ENCODE measurements at places on chromosomes 1 and 21. TPM values are rescaled to one million over a fixed set of nuclear protein-coding genes. Genes with fewer than 3 reads are reported as not detected.

The POU2F1 gene
- 12.1 TPM for total RNA-seq

The AMY2A gene
- not detected for total RNA-seq

The ASPM gene
- 1.3 TPM for total RNA-seq

The RNF186 gene
- total RNA-seq, result under 0.01 TPM

The CNTN2 gene
- total RNA-seq, result under 0.01 TPM

The PRAMEF25 gene
- total RNA-seq, result not detected

The AMY1A gene
- not detected for total RNA-seq

The C8B gene
- total RNA-seq, result not detected

The SMIM1 gene
- 15.6 TPM for total RNA-seq

The GPR161 gene
- total RNA-seq, result 4.0 TPM

The MSH4 gene
- total RNA-seq, result 0.27 TPM

The PRKACB gene
- 72.7 TPM for total RNA-seq

The CHD5 gene
- total RNA-seq, result 0.54 TPM

The ATP6V1G3 gene
- not detected for total RNA-seq

The FH gene
- 20.5 TPM for total RNA-seq

The PADI2 gene
- total RNA-seq, result 0.81 TPM

The BGLAP gene
- 1.9 TPM for total RNA-seq

The LRRC39 gene
- total RNA-seq, result 0.27 TPM

- DNase-seq, result no peak
These were observed 210.2 kb downstream of the SLC44A5 start for GRCh38 chr1:75400716-75401115.

DNA sequence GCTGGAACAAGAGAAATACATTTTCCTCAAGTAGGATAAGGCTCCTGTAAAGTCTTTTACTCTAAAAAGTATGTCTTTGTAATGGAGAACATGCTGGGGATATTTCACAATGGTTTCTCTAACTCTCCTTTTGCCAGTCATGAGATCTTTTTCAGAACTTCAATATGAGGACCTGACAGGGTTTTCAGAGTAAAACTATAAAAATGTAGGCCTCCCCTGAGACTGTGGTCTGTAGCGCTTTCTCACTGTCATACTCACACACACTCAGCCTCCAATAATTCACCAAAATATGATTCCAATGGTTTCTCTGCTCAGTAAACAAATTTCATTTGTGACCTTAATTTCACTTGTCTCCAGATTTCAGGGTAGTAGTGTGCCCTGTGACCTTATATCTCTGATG lies 440.1 kb upstream of the PTBP2 start:
- DNase-seq, result no peak

DNA sequence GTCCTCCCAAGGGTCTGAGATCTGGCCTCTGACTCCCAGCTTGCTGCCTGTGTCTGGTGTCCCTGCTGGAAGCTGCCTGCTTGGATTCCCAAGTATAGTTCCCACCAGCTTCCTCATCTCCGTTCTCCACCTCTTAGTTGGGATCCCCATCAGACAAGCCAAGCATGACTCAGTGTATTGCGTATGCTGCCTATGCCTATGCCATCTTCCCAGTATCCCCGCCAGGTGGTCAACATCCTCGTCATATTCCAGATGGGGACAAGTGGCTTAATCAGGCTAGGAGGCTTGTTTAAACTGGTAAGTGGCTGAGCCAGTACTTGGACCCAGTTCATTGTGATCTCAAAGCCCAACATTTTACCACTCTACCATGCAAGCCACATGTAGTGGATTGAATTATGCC lies 204.4 kb downstream of the GRIK3 start:
- no peak for DNase-seq

DNA sequence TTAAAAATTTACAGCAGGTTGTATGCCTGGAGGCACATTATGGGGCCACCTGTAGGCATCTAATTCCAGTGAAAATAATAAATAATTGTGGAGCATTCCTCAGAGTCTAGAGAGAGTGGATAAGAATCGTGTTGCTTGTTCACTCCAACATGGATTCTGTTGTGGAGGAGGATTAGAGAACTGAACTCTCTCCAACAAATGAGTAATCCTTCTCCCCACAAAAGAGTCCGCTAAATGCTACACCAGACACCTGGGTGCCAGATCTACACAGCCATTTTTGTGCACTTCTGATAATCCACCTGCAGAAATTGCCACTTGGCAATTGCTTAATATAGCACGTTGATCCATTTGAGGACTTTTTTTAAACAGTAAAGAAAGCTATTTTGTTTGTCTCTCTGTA lies 113.7 kb upstream of the DPYD start:
- no peak for DNase-seq

DNA sequence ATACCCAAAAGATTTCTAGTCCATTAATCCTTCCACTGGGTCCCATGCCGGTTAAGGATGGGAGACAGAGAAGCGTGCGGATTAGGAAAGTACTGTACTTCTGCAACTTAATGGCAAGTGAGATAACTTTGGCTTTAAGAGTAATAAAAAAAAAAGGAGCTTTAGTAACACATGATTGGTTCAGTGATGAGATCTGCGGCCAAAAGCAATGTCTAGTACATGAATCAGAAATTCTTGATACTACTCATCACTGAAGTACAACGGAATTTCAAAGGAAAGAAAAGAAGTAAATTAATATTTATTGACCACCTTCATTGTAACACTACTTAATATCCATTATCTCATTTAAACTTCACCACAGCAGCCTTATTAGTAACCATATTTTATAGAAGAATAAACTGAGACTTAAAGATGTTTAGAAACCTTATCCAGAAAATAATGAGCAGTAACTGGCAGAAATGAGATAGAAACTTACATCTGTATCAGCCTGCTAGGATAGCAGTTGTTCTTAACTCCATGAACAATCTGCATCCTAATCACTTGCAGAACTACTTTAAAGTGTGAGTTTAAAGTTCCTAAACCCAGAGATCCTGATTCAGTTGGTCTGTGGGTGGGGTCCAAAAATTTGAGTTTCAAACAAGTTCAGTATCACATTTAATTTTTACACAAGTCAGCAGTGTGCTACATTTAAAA lies 14.1 kb upstream of the NUF2 start:
- DNase-seq, result no peak

GRCh38 chr1:115193046-115193828 lies 103.9 kb upstream of the TSPAN2 start:
- DNase-seq, result no peak

DNA sequence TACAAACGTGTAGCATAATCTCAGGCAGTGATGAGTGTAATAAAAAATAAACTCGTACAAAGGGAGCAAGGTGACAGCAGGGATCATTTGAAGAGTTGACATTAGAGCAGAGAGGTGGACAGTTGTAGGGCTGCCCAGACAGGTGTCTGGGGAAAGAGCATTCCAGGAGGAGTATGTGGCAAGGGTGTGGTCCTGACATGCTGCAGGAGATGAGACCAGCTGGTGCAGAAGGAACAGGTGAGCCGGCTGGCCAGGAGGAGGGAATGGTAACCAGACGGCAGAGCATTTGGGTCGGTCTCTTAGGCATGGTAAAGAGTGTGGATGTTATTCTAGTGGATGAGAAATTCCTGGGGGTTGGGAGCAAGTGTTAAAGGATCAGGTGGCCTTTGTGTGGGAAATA lies 306.3 kb downstream of the LMX1A start:
- no peak for DNase-seq

DNA sequence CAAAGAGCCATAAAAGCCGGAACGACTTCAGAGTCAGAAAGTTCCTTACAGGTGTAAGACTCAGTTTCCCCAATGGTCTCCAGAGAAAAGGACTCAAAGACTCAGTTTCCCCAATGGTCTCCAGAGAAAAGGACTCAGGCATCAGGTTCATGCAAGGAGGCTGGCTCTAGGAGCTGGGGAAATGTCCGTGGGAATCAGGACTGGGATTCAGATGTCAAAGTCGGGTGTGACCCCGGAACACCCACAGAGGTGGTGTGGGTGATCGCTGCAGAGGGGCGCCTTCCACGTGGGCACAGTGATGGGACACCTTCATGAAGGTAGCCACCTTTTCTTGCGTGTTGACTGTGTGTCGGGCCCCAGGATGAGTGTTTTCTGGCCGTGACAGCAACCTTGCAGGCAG lies 340.8 kb downstream of the NPHP4 start:
- DNase-seq, result no peak

GRCh38 chr1:1302006-1302430 lies 5.7 kb downstream of the ACAP3 start:
- DNase-seq, result peak; percentile 42

- DNase-seq, result no peak
These were observed 81.6 kb upstream of the LRRC8D start for GRCh38 chr1:89739013-89739843.

DNA sequence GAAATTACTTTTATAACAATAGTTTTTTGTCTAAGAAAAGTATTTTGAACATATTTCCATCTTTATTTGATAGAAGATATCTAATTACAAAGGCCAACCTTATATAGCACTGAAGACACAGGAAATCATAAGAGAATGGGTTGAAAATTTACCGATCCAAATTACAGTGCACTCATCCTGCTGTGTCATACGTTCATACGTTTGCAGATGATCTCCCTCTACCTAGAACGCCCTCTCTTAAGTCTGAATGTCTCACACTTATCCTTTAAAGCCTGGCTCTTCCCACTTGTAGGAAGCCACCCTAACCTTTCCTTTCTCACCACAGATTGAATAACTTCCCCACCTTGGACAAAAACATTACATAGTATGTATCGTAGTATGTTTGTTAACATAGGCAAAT lies 9.3 kb downstream of the ASH1L start:
- DNase-seq, result no peak

DNA sequence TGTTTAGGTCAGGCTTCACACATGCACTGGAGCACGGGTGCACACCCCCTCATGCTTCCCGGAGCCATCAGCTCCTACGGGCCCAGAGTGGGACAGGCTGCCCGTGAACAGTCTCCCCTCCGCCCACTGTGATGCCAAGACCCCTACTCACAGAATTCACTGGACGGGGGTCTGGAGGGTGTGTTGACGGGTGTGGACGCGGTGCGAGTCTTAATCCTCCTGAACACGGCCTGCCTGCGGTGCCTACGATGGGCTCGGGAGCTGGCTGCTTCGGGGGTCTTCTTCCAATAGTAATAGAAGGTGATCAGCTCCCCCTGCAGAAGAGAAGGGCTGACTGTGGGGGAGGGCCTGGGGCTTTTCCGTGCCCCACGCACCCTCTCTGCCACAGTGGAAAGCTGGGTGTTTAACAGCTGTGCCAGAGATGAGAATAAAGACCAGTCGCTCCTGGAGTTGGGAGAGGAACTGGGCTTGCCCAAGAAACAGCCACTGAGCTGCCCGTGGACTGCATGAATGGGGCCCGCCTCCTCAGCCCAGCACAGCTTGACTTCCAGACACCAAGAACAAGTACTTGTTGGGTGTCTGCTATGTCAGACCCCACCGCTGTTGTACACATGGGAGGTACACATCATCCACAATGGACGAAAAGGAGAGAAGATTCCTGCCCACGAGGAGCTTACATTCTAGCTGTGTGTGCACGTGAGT lies 47.9 kb downstream of the SLC45A1 start:
- DNase-seq, result no peak

DNA sequence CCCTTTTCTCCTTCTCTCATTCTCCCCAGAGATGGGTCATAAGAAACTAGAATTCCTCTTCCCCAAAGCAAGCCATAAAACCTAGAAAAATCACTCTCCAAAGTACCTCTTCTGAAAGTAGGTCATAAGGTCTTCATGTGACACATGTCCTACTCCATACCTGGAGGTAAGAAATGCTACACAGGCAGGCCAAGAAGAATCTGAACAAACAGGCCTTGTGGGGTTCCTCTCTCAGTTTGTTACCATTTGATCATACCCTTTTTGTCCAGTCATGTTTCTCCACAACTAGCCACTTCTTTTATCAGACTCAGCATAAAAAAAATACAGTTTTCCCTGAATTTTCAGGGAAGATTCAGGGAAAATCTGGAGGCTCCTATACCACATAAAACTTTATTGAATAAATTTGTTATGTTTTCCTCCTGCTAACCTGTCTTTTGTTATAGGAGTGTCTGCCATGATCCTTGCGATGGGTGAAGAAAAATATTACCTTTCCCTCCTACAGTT lies 134.4 kb upstream of the LMO4 start:
- no peak for DNase-seq

- no peak for DNase-seq
These were observed 16.2 kb downstream of the RIPK4 start for GRCh38 chr21:41750532-41751151.

GRCh38 chr21:37983336-37984095 lies 67.3 kb upstream of the KCNJ6 start:
- DNase-seq, result no peak

GRCh38 chr1:164311377-164311776 lies 247.6 kb upstream of the PBX1 start:
- no peak for DNase-seq

DNA sequence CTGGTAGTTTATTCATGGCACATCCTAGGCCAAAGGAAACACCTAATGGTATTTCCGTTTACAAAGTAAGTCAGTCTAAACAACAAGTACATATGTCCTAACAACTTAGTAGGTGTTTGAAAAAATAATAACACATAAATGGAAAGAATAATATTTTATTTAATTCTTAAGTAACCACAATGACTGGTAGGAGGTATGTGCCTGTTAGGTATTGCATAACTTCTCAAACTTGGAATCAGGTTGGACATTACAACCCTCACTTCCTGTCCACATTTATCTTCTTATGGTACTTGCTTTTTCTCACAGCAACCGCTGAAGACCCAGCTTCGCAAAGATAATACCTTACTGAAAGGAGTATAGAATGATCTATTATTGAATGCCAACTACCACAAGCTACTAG lies 64.2 kb downstream of the VPS13D start:
- no peak for DNase-seq

DNA sequence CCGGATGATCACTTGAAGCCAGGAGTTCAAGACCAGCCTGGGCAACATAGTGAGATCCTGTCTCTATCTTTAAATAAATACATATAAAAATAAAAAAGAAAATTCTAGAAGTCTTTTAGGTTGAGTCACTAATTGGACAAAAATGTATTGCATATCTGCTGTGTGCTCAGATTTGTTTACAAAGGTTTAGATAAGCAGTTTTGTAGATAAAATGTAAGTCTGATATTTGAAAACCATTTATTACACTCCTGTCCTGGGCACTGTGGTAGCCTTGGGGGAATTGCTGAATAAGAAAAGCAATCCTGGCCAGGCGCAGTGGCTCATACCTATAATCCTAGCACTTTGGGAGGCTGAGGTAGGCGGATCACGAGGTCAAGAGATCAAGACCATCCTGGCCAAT lies 11.6 kb downstream of the GMEB1 start:
- DNase-seq, result no peak

DNA sequence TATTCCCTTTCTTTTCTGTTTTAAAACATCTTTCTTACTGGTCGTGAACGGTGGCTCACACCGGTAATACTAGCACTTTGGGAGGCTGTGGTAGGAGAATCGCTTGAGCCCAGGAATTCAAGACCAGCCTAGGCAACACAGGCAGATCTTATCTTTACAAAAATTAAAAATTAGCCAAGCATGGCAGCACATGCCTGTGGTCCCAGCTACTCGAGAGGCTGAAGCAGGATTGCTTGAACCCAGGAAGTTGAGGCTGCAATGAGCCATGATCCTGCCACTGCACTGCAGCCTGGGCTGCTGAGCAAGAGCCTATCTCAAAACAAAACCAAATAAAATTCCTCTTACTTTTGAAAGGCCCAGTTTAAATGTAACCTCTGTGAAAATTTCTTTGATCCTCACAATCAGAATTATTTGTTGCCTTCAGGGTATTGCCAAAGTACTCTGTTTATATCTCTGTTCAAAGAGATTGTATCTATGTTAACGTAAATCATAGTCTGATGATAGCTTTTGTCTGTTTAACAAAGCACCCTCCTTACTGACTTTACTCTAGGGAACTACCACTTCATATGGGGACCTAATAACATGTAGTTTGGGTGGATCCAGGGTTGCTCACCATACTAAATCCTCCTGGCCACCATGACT lies 71.6 kb downstream of the RERE start:
- DNase-seq, result no peak

GRCh38 chr1:201261771-201262547 lies 21.3 kb upstream of the PKP1 start:
- no peak for DNase-seq
